ENCODE measurements at places on chromosomes 7 and 10.

DNA sequence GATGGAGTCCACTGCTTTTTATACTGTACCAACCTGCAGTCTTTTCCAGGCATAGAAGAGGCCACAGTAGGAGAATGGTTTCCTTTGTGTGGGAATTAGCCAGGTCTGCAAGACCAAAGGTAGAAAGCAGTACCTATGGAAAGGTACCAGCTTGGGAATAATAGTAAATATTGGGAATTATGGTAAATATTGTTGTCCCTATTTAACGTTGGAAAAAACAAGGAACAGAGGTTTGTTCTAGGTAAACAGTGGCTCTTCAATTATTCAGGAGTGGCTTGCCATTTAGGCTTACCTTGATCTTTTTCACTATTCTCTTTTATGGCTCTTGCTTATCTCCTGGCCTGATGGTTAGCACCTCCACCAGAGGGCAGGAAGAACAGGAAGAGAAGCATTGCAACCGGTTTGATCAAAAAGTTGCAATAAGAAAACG lies 43.9 kb upstream of the GSAP start:
- DNase-seq, result no peak

DNA sequence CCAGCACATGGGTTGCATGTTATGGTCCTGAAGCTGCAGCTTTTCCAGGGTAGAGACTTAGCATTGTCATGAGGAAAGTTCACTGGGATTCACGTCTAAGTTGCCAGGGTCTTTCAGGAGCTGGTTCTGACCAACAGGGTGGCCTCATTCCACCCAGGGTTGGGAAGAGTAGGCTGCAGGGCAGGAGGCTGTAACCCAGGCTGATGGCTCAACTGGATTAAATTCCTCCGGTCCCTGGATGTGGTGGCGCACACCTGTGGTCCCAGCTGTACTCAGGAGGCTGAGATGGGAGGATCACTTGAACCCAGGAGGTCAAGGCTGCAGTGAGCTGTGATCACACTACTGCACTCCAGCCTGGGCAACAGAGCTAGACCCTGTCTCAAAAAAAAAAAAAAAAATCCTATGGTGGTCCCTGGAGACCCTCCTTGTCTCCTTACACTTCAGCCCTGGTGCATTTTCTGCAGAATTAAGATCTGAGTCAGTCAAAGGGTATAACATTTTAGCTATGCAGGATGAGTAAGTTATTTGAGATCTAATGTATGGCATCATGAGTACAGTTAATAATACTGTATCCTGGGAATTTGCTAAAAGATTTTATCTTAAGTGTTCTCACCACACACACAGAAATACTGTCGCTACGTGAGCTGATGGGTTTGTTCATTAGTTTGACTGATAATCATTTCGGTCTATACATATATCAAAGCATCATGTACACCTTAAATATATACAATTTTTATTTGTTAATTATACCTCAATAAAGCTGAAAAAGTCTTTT lies 44.0 kb downstream of the ASB13 start:
- DNase-seq, result no peak

DNA sequence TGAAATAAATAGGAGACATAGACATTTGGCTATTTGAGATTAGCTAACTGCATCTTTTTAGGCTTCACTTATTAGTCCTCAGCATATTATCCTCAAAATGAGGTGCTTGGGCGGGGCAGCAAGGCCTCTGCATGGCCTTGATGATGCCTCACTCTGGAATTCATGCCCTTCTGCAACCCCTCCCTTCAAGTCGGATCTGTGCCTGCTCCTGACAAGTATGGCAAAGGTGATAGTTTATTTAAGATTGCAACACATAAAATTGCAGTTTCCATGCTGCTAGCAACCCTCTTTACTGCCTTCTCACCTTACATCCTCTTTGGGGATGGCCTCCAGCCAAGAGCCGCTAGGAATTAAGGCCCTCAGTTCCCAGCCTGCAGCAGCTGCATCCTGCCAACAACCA lies 241.3 kb upstream of the ADARB2 start:
- DNase-seq, result no peak

GRCh38 chr7:6367701-6368211 lies 80.0 kb downstream of the DAGLB start:
- no peak for DNase-seq

DNA sequence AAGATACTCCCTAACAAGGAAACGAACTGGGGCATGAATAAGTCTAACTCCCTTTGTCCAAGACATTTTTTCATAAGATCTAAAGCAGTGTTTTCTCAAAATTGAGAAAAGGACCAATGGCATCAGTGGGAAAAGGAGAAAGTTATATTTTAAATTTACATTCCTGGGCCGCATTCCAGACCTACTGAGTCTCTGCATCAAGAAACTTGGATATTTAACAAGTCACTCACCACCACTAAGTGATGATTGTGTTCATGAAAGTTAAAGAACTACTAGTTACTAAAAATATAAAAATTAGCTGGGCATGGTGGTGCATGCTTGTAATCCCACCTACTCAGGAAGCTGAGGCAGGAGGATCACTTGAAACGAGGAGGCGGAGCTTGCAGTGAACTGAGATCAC lies 149.6 kb upstream of the MEOX2 start:
- no peak for DNase-seq

DNA sequence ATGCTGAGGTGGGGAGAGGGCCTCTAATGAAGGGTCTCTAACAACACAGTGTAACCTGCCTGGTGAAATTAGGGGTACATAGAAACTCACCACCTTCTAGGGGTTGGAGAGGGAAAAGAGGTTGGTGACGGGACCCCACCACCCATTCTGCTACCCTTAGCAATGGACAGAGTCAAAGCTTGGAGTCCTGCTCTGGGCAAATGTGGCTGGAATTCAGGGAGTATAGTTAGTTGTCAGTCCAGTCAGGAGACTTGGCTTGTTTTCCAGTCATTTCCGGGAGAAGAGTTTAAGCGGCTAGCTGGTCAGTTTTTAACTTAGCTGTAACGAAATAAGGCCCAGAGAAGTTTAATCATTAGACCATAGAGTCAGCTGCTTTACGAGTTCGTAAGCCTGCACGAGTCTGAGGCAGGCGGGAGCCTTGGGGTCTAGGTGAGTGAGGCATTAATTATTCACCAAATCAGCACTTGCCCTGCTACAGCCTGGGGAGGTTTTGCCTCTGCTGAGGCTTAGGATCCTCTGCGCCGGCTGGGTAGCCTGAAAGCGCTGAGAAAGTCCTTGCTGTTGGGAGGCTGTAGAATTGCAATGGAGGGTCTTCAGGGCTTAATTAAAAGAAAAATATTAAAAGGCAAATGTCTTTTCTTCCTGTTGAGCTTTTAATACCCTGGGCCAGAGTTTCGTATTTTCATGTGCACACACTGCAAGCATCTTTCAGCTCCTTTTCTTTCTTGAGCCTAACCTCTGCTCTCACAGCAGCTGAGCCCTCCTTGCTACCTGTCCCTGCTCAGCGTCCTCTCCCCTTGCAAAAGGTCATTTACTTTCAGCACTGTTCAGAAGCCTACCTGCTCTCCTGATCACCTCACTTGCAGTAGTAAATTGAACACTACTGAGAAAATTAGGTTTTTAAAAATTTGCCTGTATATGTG lies 1.5 kb upstream of the LAMB1 start:
- no peak for DNase-seq
